Gastrocnemius medialis (tissue), 4 donors: ENCODE measurements at places on chromosomes 6 and 20.
A peak's percentile ranks its signal among the peaks of the same experiment; 100 is the strongest.

GRCh38 chr6:14252271-14252850, 134.8 kb downstream of the CD83 start:
- no peak for DNase-seq

GRCh38 chr20:38170826-38171674, 6.0 kb upstream of the TGM2 start:
- DNase-seq, result no peak

- DNase-seq, result peak; percentile 22
These were observed 49.0 kb upstream of the RANBP9 start for GRCh38 chr6:13760307-13761304.

DNA sequence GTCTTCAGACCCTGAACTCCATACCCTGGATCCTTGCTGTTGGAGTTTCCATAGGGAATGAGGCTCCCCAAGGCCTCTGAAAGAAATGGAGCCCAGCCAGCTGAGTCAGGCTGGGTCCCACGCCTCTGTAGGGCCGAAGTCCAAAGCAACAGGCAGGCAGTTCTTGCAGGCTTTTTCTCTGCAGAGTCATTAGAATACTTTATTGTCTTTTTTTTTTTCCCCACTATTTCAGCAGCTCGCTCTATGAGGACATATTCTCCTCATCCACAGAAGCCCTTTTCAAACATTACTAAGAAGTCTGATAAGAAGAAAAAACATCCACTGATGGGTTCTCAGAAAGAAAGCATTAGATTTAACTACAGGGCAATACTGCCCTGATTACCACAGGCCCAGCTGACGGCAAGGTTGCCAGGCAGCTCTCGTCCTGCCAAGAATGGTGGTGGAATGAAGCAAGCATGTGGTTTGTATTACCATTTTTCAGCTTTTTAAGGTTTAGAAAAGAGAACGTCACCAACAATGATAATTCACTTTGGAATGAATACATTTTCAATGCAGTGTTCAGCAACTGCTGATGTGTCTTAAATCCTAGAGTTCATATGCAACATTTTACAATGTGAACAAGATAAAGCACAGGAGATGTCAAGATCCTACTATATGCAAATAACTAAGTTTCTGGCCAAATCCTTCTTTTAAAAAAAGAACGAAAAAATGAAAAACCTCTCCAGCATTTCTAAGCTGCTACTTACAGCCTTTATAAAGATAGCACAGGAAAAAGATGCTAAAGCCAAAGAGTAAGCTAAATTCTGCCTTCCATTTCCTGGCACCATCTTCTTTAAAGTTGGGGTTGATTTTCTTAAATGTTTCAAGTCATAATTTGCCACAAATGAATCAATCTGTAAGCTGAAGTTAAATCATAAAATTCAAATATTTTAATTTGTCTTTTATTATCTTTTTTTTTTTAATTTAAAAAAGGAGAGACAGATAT, 223.6 kb upstream of the CITED2 start:
- peak; percentile 64 for DNase-seq

DNA sequence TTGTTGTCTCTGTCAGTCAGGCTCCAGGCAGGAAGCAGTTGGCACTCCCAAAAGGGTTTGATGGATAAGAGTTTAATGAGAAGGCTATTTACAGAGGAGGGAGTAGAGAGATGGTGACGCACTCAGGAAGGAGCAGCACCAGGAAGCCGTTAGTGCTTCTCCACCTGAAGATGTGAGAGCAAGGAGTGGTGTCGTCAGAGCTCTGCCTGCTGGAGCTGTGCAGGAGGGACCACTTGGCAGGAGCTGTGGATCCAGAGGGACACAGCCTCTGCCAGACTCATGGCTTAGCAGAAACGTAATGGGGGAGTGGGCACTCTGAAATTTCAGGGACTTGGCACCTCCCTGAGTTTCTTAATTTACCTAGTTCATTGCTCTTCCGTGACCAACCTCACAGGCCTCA, 16.8 kb downstream of the DAAM2 start:
- no peak for DNase-seq

DNA sequence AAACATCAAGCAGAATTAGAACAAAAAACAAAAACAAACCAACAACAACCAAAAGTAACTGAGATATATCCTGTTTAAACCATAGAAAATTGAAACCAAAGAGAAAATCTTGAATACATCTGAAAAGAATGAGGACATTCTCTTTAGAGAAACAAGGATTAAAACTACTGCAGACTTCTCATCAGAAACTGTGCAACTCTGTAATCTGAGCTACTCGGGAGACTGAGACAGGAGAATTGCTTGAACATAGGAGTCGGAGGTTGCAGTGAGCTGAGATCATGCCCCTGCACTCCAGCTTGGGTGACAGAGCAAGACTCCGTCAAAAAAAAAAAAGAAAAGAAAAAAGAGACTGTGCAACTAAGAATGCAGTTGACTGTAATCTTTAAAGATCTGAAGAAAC, 153.4 kb downstream of the SYNDIG1 start:
- no peak for DNase-seq

DNA sequence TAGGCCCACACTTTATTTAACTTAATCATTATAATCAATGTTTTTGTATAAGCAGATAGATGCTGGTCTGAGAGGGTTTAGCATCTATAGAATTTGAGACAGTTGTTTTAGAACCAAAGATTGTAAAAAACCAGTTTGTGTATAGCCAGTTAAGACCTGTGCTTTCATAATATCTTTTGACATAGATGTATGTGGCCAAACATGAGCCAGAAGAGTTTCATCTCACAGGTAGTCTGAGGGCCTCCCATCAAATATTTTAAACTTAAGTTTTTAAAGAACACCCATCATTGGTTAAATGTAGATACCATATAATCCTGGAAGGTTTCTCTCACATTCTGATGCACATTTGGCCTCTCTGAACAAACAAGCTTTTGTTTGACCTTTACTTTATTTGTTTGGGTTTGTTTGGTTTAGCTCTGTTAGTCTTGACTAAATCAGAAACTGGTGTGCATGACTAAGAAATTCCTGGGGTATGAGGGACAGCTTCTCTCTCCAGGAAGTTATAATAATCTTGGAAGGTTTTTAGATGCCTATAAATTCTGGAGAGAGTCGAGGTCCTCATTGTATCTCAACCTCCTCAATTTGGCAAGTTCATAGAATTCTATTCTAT, 58.0 kb upstream of the TMEM200A start:
- DNase-seq, result no peak

DNA sequence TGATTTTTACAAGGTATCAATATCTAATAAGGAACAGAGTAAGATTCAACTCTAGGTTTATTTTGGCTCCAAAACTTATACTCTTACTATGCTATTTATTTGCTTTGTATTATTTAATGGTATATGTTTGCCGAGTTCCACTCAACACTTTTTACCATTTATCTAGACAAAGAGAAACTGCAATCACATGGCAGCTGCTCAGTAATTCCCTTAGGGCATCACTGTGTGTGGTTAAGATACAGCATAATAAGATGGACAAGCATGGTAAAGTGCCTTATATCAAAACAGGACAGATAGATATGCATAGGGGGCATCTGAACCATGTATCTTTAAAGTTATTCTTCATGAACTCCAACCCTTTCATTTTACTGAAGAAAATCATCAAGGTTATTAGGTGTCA, 483.0 kb upstream of the ID4 start:
- DNase-seq, result no peak

DNA sequence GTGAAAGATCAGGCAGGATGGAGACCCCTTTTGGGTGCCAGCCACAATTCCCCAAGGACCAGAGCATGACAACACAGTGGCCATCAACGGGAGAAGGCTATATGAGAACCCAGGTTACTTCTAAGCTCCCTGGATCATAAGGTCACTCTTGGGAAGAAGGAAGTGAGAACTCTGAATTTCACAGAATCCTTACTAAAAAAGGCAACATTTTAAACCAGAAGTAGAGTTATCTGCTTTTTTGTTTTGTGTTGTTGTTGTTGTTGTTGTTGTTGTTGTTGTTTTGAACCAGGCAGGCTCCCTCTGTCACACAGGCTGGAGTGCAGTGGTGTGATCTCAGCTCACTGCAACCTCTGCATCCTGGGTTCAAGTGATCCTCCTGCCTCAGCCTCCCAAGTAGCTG, 107.4 kb upstream of the TNFAIP3 start:
- DNase-seq, result no peak

DNA sequence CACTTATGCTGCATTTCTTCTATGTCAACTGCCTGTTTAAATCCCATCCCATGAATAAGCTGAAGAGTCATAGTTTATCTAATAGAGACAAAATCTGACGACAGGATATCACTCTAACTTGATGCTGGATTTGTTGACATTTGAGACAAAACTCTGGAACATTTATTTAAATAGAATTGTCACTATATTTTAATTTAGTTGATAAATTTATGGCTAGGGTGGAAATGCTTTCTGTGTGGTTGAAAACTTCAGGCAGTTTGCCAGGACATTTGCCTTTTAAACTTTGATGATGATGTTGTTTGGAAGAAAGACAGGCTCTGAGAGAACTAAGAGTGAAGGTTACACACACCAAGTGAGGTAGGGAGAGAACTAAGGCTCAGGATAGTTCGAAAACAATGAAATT, 68.1 kb downstream of the GJA1 start:
- DNase-seq, result no peak

- DNase-seq, result peak; percentile 57
These were observed 203.5 kb upstream of the JAG1 start for GRCh38 chr20:10877342-10877741.

GRCh38 chr6:13677878-13678254, 33.8 kb downstream of the RANBP9 start:
- DNase-seq, result no peak

GRCh38 chr6:37200085-37200484, 30.1 kb downstream of the PIM1 start:
- DNase-seq, result no peak
